ENCODE measurements at places on chromosomes 7 and 10. TPM values are rescaled to one million over a fixed set of nuclear protein-coding genes. Genes with fewer than 3 reads are reported as not detected.

The COL1A2 gene
- 17.1 TPM for total RNA-seq

The TCERG1L gene
- 9.9 TPM for total RNA-seq

The RAB19 gene
- total RNA-seq, result not detected

The PLAU gene
- 1.7 TPM for total RNA-seq

The DDC gene
- total RNA-seq, result not detected

The CPXM2 gene
- total RNA-seq, result 0.46 TPM

The FAM204A gene
- 77.5 TPM for total RNA-seq

The MRC1 gene
- 2.5 TPM for total RNA-seq

The PLEKHS1 gene
- not detected for total RNA-seq

The SH2D4B gene
- total RNA-seq, result 0.33 TPM

Data from dorsolateral prefrontal cortex (tissue), 122 donors.